ENCODE measurements at places on chromosomes 16 and 17.

- no peak for DNase-seq
Observed at GRCh38 chr16:46651305-46651704, 30.1 kb upstream of the SHCBP1 start.

GRCh38 chr17:50630524-50631194, 4.0 kb upstream of the ABCC3 start:
- DNase-seq: no peak

- no peak for DNase-seq
Observed at GRCh38 chr17:65050438-65050837, 6.1 kb downstream of the GNA13 start.

DNA sequence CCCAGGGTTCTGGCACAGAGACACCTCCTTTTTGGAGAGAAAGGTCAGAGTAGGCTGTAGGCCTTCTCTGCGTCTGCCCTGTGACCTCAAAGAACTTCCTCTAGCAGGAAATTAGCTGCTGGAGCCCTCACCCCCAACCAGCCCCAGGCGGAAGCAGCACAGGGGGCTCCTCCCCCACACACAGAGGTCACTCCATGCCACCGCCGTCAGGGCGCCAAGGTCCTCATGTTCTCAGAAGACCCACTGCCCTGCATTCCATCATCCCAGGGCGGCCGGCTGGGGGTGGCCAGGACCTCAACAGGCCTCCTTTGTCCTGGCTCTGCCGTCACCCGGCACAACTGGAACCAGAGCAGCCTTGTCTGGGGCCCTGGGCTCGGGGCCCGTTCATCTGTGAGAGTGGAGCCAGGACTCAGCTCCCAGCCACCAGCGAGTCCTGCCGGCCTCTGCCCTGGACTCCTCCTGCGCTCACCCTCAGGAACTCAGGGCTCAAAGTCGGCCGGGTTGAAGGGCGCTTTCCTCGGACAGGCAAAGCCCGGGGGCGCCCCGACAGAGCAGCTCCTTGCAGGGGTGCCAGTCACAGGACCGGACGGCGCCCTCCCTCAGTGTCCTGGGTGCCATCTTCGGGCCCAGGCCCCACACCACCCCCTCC, 1.2 kb downstream of the TMC6 start:
- DNase-seq: peak; percentile 92

DNA sequence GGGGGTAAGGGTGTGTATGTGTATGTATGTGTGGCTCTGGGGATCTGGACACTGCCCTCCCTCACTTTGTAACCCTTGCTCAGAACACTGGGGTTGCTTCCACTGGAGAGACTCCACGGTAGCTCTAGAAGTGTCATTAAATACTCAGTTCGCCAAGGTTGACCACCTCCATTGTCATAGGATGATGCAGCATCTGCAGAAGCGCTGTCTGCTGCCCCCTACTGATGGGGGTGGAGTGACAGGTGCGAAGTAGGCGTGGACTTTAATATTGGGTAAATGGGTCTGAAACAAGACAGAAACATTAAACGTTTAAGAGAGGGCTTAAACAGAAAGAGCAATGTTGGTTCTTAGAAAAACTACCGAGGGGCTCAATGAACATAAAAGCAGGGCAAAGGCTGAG, 35.5 kb upstream of the STAC2 start:
- no peak for DNase-seq

- DNase-seq: no peak
Observed at GRCh38 chr17:73957564-73957963, 245.9 kb upstream of the RPL38 start.

DNA sequence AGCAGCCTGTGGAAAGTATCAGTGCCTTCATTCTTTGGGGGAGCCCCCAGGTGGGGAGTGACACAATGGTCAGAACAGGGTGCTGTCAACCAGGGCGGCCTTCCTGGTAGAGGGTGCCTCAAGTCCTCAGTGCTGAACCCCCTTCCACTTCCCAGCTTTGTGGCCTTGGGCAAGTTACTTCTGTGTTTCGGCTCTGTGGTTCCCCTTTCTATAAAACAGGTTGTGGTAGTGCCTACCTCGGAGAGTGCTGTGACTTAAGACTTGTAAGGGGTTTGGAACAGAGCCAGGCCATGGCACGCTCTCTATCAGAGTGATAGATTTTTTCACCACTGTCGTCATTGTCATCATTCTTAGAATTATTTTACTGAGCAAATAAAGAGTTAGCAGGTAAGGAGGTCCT, 141.1 kb downstream of the CCDC182 start:
- DNase-seq: no peak

DNA sequence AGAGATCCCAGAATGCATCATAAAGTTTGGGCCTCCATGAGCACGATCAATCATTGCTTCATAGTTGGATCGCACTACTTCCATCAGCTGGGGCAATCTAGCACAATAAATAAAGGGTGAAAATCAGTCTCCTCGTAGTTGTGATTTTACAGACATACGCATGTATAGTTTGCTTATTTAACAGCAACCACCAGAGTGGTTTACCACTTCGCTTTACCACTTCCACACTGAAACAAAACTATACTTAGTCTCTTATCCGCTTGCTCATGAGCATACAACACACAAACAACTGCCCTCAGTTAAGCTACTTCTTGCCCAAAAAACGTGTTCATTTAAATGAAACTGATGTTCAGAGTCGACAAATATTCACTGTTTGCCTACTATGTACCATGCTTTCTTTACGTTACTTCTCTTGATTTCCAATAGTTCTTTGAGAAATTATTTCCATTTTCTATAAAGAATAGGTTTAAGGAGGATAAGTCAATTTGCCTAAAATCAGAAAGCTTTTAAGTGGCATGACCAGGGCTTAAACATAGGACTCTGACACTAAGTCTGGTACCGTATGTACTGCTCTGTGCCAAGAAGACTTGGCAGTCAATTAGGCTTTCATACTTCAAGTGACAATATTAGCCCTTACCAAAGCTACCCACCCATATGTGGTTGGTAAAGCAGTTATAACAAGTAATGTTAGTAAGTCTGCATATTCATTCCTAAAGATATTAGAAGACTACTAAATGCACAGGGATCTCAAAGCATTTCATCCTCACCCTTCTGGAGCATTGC, 22.0 kb downstream of the SETD6 start:
- DNase-seq: no peak

DNA sequence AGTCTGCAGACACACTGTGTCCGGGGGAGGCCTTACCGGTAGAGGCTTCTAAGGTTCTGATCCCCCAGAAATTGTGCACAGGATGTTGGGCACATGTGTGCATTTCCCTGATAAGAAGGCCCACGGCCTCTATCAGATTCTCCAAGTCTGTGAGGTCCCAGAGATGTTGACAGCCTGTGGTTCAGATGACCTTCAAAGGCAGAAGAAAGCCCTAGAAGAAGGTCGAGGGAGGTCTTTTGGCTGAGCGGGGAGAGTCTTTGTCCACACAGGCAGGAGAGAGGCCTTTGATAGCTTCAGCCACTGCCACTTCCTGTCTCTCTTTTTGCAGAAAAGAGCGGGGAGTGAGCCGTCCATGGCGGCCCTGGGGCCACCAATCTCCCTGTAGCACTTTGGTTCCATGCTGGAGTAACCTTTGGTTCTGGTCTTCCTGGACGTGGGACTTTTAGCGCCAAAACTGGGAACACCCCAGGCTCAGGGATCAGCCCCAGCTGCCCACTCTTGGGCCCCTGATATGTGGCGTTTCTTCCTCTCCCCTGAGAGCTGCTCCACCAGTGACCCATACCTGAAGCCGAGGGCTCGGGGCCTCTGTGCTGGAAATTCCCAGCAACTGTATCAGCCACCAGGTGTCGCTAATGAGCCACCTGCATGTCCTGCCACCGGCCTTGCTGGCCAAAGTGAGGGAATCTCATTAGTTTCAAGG, 28.1 kb upstream of the LGALS9 start:
- peak; percentile 48 for DNase-seq

- DNase-seq: peak; percentile 40
Observed at GRCh38 chr16:87435372-87436224, 43.5 kb downstream of the MAP1LC3B start.

DNA sequence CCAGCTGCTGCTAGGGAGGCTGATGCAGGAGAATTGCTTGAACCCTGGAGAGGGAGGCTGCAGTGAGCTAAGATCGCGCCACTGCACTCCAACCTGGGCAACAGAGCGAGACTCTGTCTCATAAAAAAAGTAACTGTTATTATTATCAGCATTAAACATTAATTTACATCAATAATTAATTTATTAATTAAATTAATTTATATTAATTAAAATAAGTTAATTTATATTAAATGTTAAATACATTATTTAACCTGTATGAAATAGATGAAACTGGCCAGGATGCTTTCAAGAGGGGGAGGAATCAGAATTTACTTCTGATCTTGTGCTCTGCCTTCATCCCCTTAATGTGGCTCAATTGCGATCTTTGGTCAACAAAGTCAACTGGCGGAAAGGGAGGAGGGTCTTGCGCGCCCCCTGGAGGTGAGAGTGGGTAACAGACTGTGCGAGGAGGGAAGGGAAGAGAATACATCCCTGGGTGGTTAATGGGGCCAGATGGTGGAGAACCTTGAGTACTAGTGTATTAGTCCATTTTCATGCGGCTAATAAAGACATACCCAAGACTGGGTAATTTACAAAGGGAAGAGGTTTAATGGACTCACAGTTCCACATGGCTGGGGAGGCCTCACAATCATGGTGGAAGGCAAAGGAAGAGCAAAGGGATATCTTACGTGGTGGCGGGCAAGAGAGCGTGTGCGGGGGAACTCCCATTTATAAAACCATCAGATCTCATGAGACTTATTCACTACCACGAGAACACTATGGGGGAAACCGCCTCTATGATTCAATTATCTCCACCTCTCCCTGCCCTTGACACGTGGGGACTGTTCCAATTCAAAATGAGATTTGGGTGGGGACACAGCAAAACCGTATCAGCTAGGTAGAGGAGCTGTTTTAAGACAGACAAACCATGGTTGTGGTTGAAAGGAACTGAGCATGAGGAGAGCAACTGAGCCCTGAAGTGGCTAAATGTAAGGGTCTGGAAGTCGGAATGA, 15.7 kb upstream of the CPPED1 start:
- peak; percentile 63 for DNase-seq

DNA sequence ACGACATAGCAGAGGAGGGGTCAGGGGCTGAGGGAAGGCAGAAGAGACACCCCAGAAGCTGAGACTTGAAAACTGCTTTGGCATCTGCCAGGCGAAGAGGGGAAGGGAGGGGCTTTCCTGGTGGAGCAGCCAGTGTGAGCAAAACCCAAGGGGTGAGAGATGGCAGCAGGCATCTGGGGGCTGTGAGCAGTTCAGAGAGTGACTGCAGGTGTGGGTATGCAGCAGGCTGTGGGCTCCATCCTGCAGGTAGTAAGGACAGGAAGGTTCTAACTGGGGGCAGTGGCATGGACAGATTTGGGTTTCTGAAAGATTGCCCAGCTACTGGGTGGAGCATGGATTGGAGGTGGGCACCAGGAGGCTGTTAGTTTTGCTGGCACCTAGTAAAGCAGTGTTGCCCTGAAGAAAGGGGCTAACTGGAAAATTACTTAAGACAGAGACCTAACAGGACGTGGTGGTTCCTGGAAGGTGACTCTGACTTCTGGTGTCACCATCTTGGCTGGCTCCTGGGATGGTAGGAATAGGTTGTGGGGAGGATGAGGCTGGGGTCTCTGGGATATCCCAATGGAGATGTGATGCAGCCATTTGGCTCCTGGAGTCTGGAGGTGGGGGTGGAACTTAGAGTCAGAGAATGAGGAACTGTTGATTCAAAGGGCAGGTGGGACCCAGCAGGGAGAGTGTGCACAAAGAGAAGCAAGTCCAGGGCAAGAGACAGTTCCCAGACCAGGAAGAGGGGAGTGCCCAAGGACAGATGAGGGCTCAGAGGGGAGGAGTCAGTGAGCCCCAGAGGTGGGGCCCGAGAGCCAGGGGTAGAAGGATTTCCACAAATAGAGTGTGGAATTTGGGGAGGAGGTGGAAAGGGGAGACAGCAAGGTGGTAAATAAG, 11.2 kb downstream of the BCL7C start:
- no peak for DNase-seq

GRCh38 chr17:6435051-6435450, at the start of gene AIPL1:
AIPL1 (minus strand) TSS chr17:6435121; CDS start chr17:6435104, 17 bp downstream.
- no peak for DNase-seq

- no peak for DNase-seq
Observed at GRCh38 chr16:13839577-13839976, 80.4 kb upstream of the ERCC4 start.

- no peak for DNase-seq
Observed at GRCh38 chr17:50044483-50044882, 11.4 kb upstream of the ITGA3 start.

GRCh38 chr16:56199164-56199563, 7.9 kb downstream of the GNAO1 start:
- no peak for DNase-seq

DNA sequence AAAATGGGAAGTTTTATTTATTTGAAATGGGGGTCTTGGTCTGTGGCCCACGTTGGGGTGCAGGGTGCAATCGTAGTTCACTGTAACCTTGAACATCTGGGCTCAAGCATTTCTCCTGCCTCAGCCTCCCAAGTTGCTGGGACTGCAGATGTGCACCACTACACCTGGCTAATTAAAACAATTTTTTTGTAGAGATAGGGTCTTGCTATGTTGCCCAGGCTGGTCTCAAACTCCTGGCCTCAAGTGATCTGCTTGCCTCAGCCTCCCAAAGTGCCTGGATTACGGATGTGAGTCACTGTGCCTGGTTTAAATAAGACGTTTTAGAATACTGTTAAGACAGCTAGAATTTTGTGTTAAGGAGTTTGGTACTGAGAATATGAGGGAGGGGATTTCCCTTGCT, 15.7 kb downstream of the PSMD11 start:
- DNase-seq: no peak

GRCh38 chr16:5891296-5891695, 793.7 kb upstream of the EEF2KMT start:
- DNase-seq: no peak

DNA sequence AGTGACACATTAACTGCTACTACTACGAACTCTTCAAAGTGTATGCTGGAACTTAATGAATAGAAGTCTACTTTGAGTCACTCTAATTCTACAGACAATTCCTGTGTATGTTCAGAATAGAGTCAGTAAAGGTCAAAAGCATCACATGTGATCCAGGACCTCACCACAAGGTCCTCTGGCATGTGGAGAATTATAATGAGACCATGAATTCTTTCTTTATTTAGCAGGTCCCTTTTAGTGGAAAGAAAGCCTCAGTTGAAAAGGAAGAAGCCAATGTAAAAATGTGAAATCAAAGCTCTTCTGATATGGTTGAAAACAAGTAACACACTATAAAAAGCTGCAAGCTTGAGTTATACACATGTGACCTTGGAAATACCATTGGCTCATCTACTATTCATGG, 1612.1 kb upstream of the GOT2 start:
- no peak for DNase-seq

DNA sequence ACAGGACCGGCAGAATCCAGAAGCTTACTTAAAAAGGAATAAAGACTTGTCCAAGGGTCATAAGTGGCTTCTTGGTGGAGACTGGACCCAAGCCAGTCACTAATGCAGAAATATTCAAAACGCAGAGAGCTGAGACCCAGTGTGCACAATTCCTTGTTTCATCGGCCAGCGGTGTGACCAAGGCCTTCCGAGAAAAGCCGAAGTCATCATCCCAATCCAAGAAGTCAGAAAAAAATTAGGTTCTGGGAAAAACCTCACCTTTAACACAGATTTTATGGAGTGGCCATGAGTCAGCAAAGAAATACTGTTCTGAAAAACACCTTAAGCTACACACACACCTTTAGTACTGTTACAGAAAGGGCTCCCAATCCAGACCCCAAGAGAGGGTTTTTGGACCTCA, 1.0 kb upstream of the GCSH start:
- DNase-seq: no peak

GRCh38 chr17:38800237-38800760, 943 bp upstream of the PIP4K2B start:
- DNase-seq: no peak
